ENCODE measurements at places on chromosomes 11 and 22.

DNA sequence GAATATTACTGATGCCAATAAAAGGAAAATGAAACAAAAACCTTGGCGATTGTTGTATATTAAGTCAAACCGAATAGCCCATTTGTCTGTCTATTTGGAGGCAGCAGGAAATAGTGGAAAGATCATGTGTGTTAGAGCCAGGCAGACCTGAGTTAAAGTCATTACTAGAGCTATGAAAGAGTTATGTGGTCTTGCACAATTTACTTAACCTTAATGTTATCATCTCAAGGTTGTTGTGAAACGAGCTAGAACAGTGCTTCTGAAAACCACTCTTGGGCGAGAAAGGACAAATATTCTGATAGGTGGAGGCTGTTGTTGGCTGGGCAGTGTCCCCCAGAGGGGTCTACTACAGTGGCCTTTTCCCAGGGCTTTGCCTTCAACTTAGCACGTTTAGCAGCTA, 60.0 kb upstream of the NUP160 start:
- DNase-seq, result no peak

GRCh38 chr22:50339945-50340879, 2.9 kb upstream of the PPP6R2 start:
- no peak for DNase-seq

GRCh38 chr11:126254819-126255218, 13.9 kb downstream of the SRPRA start:
- no peak for DNase-seq

- no peak for DNase-seq
Measured at GRCh38 chr11:60864856-60865513, 2.4 kb upstream of the ZP1 start.

DNA sequence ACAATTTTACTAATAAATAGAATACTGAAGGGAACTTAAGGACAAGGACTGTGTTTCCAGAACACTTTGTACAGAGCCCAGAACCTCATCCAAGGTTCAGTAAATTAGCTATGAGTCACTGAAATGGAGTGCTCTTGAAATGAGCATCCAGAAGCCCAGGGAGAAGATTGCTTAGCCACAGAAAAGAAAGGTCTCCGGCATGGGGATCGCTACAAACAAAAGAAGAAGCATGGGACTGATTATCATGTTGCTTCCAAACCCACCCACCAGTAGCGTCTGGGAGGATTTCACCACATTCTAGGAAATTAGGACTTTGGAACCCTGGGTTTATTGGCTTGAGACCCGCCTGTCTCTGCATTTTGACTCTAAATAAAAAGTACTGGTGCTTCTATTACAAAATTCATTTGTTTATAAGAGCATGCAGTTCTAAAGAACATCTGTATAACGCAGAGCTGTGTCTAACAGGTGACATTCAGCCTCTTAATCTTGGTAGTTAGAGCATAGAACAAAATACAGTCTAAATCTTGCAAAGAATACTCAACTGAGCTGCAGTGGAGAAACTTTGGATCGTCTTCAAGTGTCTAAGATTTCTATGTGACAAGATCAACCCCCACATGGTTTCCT, 35.9 kb upstream of the SESN3 start:
- no peak for DNase-seq

DNA sequence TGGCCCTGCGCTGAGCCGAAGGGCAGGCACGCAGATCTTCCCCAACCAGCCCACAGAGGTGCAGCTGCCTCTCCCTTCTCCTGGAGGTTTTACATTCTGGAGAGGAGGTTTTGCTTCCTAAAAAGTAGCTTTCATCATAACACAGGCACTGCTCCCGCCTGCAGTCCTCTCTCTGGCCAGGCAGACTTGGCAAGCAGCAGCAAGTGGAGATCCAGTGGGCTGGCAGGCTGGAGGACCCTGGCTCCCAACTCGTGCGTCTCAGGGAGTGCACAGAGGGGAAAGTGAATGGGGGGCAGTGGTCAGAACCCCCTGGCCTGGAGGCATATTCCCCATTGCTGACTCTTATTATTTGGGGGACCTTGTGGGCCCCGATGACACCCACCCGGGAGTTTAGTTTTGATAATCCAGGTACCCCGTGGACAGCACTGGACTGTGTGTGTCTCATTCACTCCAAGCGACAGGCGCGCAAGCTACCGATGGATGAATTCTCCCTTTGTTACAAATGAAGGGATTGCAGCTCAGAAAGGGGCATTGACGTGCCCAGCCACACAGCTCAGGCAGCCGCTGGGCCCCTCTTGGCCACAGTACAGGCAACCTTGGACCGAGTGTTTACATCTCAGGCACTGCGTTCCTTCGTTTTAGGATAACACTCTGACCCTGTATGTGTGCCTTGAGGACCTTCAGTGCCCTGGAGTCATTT, 1223.9 kb downstream of the BRD1 start:
- DNase-seq, result no peak

Measured in CD4-positive, alpha-beta T cell (primary cell).